Ureter (tissue), 1 donor: ENCODE measurements at places on chromosomes 2 and 18.

DNA sequence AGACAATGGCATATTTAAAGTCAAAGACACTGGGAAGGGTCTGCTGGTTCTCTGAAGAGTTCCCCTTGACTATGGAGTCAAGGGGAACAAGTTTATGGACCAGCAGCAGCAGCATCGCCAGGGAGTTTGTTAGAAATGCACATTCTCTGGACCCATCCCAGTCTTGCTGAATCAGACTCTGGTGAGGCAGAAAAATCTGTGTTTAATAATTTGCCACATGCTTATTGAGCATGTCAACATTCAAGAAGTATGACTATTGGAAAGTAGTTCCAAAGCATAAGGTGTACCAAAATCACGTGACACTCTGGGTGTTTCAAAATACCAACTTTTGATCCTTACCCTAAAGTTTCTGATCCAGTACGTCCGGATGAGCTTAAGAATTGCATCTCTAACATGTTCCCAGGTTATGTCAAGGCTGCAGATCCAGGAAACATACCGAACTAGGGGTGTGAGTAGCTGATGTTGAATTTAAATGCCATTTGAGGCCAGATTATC, 853.8 kb downstream of the TMEM182 start:
- DNase-seq = no peak

DNA sequence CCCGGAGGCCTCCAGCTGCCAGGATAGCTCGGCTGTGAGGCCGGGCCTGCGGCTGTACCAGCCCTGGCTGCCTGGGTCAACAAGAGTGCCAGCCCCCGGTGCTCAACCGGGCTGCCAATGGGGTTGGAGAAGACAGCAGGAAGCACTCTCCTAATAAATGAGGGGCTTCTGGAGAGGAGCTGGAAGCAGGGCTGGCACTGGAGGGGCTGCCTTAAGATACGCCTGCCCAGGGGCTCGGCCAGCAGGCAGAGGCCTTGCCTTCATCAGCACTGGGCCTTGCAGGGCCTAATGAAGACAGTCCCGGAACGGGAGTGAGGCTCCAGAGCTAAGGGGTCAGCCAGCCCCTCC, 73.6 kb downstream of the TEX51 start:
- DNase-seq = no peak

- no peak for DNase-seq
These were observed 5.9 kb upstream of the GRHL1 start for GRCh38 chr2:9945596-9945995.

DNA sequence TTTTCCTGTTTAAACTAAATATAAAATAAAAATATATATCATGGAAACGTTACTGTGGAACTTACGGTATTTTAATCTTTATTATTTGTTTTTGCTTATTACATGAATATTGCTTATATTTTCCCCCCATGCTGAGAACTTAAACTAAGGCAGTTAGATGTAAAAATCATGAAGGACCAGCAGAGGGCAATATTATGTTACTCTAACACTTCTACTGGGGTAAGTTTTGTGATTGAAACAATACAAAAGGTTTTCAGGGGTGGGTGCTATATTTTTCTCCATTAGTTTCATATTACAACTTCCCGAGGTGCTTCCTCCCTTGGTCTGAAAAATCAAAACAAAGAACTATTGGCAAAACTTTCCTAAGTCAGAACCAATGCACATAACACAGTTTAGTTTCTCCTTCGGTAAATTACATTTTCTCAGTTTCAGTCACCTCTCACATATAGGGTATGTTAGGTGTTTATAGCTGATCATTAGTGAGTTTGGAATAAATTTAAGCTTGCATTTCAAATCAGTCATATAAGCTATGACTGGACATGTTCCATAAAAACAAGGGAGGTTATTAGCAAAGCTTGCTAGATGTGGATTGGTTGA, 54.8 kb downstream of the ZNF407 start:
- no peak for DNase-seq

GRCh38 chr2:27810455-27810854, 38.9 kb downstream of the MRPL33 start:
- DNase-seq = no peak

- no peak for DNase-seq
These were observed 185.4 kb upstream of the FAM98A start for GRCh38 chr2:33784488-33784887.

DNA sequence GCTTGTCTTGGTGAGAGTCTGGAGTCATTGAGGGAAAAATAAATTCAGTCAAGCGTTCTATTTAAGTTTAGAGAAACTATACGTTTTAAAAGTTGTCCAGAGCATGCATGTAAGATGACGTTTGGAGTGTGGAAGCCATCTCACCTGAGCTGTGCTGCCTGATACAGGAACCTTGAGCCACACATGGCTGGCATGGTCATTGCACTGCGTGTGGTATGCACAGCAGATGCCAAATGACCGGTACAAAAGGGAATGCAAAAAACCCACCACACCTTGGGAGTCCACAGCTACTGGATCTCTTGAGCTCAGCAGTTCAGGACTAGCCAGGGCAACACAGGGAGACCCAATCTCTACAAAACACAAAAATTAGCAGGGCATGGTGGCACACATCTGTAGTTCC, 4.3 kb downstream of the MZT2B start:
- DNase-seq = no peak

DNA sequence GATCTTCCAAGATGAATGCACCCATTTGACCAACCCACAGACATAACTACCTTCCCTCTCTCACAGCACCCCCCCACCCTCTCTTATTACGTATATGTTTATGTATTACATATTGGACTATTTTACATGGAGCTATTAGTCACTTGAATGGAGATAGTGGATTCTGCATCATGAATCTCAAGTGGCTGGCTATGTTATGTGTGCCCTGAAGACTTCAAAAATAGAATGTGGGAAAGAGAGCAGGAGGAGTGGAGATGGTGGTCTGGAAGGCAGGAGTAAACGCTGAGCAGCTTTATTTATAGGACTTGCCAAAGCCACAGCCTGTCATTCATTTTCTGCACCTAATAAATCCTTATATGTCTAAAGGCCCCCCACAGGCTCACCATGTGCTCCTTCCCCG, 4.9 kb downstream of the ANTXR1 start:
- no peak for DNase-seq

DNA sequence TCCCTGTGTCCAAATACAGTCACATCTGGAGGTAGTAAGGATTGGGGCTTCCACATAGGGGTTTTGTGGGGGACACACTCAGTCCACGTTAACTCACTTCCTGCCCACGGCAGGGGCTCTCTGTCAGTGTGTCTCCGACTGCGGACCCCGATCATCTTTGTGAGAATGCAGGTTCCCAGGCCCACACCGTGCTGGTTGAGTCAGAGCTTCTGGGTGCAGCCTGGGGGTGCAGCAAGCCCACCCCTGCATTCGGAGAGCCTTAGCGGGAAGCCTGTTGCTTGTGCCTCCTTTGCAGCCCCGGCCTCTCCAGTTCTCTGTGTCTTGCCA, 28.0 kb downstream of the HPCAL1 start:
- no peak for DNase-seq

DNA sequence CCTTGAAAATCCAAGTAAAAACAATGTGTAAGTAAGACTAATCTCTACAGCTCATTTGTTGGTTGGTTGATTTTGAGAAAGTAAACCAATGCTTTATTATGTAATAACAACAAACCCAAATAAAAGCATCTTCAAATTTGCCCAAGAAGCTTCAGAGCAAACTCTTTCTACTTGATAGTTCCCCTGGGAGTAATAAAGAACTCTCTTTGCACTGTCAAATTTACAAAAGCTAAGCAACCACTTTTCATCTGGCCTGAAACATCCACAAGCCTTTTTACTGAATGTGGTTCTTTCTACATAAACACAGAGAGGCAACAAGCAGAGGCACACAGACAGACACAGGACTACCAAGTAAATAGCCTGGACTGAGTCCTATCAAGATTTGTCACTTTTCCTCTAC, 28.8 kb upstream of the CACNB4 start:
- no peak for DNase-seq

GRCh38 chr18:74069178-74070050, 78.2 kb downstream of the FBXO15 start:
- no peak for DNase-seq

DNA sequence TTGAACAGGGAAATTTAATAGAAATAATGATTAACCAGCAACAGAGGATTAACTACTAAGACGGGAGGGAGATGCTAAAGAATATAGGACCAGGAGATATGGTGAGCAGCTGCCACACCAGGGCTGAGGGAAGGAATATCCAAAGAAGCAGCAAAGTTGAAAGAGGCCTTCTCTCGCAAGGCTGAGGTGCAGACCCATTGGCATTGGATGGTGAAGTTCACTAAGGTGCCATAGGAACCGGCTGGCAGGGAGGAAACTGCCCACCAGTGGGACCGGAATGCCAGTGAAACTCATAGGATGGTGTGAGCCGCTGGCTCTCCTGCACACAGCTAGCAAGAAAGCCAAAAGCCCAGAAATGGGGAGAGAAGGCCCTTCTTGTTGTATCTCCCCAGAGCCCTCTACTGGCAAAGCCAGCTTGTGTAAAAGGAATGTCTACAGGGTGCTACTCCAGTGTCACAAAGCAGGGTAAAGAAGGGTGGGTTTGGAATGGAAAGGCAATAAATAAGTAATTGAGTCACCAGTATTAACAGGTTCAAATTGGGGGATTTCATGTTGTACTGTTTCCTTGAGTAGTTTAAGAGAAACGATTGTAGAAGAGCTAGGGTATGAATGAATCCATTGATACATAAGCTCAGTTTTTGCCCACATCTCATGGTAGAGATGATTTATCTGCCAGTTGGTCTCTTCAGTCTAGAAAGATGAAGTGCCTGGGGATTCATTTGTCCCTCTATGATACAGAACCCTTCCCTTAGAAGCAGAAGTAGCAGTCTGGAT, 36.0 kb downstream of the FARP2 start:
- DNase-seq = no peak

GRCh38 chr18:29321561-29321960, 1144.6 kb upstream of the CDH2 start:
- no peak for DNase-seq

GRCh38 chr2:231709981-231710798, 1.9 kb downstream of the PTMA start:
- DNase-seq = peak; percentile 90

GRCh38 chr2:238136820-238137537, 1.5 kb upstream of the KLHL30 start:
- DNase-seq = peak; percentile 56

DNA sequence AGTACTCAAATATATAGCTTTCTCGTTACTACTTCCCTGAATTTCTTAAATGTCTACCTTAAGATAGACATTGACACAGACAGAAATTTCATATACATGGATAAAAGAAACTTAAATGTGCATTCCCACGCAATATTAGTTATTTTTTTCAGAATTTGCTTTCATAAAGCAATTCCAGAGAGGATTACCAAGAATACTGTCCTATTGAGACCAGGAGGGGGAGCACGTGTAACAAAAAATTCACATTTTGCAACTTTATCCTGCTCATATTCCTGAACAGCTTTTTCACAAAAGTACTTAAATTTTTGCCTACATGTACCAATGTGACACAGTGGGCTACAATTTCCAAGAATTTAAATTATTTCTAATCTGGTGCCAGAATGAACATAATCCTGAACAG, 30.7 kb upstream of the ERCC3 start:
- no peak for DNase-seq

DNA sequence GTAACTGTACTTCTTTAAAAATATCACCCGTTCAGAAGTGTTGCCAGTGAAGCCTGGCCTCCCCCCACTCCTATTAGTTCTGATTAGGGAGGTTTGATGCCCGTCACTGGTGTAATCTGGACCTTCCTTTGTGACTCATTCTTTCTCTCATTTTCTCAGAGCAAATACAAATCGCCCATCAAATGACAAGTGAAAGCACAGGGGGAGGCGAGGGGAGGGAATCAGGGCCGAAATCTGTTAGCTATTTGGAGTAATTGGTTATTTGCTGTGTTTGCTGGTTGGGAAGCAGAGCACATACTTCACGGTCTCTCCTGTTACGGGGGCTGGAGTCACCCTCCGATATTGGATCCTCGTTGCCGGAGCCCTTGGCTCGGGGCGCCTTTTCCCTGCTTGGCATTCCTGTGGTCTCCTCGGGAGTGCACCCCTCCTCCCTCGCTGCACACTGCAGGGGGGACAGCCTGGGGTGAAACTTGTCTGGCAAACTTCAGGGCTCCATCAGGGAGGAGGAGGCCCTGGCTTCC, 178.1 kb downstream of the DYSF start:
- DNase-seq = no peak

DNA sequence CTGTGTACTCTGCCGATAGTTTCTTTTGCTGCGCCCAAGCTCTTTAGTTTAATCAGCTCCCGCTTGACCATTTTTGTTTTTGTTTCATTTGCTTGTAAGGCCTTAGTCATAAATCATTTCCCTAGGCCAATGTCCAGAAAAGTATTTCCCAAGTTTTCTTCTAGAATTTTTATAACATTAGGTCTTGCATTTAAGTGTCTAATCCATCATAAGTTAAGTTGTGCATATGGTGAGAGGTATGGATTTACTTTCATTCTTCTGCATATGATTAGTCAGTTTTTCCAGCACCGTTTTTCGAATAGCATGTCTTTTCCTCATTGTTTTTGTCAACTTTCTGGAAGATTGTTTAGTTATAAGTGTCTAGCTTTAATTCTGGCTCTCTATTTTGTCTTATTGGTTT, 484.8 kb upstream of the CNTNAP5 start:
- no peak for DNase-seq

GRCh38 chr2:96225016-96225533, 16.4 kb upstream of the STARD7 start:
- no peak for DNase-seq

DNA sequence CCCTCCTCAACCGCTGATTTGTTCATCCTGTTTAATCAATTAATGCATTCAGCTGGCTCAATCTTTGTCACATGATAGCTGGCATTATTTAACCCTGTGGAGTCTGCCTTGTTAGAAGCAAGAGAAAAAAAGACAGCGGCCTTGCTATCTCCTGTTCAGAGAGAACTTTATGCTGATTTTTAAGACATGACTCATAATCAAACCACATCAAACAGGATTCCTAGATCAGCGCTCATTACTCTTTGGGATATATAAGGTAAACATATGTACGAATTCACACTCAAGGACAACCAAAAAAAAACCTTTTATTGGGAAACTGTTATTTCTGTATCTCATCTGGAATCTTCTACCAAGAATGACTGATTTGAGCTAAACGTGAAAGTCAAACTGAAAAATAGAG, 195.1 kb downstream of the C1D start:
- no peak for DNase-seq

- DNase-seq = no peak
These were observed 56.3 kb downstream of the PHLPP1 start for GRCh38 chr18:62771494-62772270.

DNA sequence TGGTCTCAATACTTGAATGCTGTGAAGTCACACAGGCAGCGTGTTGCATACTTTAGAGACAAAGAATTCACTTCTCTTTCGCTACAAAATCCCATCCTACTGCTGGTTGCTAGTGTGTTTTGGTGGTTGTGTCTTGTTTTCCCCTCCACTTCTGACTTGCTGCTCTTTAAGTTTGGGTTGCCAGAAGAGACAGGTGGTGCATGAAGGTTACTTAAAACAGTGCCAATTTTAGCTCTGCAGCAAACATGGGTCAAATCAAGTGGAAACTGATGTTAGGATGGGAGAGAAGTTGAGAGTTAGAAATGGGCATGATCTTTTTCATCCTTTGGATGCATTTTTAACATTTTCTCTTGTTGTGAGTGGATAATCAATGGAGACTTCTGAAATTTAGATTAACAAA, 136.2 kb upstream of the KCNH7 start:
- no peak for DNase-seq
